Stimulated activated CD8-positive, alpha-beta memory T cell treated with anti-CD3 and anti-CD28 coated beads, Interleukin-4, amount 100 ng/mL, for 4 hours (primary cell): ENCODE measurements at places on chromosomes 3 and 15.

GRCh38 chr3:24242012-24242698, 252.5 kb downstream of the THRB start:
- DNase-seq = no peak

DNA sequence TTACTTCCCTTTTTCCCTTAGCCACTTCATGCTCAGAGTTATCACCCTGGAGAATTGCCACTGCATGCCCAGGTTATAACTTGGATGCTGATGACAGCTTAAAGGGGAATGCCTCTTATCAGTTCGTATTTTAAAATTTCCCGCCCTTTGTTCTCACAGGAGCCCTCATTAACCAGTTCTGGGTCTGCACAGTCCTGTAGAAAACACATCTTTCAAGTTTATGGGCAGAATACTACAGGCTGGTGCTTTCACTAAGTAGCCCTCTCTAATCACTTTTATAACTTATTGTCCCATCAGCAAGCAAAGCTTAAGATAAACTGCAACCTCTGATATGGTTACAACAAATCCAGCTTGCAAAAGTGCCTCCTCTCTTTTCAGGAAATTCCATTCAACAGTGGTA, 587.3 kb upstream of the UBE2E2 start:
- DNase-seq = no peak

GRCh38 chr3:162544246-162544645, 1047.6 kb downstream of the OTOL1 start:
- DNase-seq = no peak

DNA sequence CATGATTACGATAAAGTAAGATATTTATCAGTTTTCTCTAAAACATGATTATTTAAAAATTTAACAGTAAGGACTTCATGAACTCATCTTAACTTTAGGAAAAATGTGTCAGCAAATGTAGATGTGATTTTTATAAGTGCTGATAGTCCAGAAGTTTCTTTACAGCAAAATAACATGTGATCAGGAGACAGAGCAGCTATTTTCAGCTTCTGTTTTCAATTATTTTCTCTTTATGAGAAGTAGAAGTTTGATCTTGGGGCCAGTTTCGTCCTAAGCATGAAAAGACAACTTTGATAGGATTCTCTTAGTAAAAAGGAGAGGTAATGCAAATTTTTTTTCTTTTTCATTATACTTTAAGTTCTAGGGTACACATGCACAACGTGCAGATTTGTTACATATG, 96.5 kb upstream of the TSPAN3 start:
- no peak for DNase-seq

GRCh38 chr15:38479756-38480155, 25.8 kb downstream of the FAM98B start:
- DNase-seq = no peak
